ENCODE measurements at places on chromosomes 6 and 20.

GRCh38 chr20:22460231-22460630 is 124.1 kb downstream of the FOXA2 start:
- DNase-seq: no peak

DNA sequence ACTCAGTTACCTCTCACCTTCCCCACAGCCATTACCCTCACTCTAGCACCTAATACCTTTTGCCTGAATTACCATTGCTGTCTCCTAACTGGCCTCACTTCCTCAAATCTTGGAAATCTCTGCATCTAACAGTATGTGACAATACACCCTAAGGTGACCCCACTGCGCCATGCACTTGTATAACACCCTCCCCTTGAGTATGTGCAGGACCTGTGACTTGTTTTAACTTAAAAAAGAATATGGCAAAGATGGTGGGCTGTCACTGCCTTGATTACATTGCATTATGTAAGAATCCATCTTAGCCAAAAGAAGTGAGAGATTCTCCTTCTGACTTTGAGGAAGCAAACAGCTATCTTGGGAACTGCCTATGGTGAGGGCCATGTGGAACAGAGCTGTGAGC is 29.9 kb upstream of the PKHD1 start:
- no peak for DNase-seq

DNA sequence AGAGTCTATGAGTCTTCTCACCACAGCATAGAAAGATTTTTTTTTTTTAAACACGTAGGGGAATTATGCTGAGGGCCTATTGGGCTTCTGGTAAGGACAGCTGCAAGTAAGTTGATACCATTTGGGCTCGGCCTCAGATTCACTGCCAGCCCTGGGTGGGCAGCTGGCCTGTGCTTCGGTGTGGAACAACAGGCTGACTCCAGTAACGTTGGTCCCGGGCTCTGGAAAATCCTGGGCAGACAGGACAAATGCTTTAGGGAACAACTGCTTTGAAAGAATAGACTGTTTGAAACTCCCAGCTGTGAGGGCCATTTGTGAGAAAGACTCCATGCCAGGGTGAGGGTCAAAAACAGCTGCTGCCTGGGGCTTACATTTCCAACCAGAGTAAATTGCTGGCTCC is 366.5 kb downstream of the QKI start:
- no peak for DNase-seq

GRCh38 chr6:18432180-18432579 is 45.0 kb downstream of the RNF144B start:
- DNase-seq: no peak

- DNase-seq: no peak
Measured at GRCh38 chr6:121765060-121765459, 329.6 kb downstream of the GJA1 start.

- no peak for DNase-seq
Measured at GRCh38 chr6:38149531-38149930, 330.0 kb downstream of the ZFAND3 start.

- DNase-seq: no peak
Measured at GRCh38 chr6:68834551-68834950, 199.5 kb downstream of the ADGRB3 start.

DNA sequence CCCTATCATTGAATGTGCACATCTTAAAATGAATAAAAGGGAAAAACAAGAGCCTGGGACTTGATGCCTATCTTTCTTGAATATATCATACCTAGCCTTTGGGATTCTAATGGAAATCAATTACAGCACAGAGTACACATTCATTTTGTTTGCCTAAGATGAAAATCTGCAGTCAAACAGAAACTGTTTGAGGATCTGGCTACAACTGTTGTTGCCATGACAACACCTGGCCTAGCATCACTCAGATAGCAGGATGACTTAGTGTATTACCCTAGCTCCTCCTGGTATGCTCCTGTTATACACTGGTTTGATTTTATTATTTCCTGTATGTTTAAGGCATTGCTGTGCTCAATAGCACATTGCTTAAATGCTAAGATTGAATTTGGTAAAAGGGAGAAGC is 71.5 kb upstream of the LAMP5 start:
- DNase-seq: no peak

- DNase-seq: no peak
Measured at GRCh38 chr6:116580198-116580597, 8.9 kb downstream of the RWDD1 start.

DNA sequence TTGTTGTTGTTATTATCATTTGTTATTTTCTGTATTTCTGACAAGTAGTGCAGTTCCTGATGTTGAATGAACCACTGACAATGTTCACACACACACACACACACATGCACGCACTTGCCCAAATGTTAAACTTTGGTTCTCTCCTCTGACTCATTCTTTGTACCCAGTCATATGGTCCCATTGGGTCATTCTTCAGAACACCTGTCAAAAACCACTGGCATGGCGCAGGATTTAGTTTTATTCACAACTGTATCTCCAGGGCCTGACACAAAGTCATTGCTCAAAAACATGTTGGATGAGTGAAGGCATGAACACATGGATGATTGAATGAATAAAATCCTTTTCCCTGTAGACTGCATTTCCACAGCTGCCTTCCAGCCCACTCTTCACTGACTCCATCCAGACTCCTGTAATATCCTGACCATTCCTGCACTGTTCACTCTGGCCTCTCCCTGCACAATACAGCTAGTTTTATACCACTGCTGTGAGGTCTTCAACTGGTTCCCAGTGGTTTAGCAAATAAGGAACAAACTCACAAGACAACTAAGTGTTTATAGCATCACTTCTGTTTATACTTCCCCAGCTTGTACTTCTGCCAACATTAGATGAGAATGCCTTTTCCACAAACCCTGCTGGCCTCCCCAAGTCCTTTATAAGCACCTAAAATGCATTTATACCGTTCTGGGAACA is 6.9 kb upstream of the CST11 start:
- no peak for DNase-seq

GRCh38 chr20:6533761-6534479 is 233.6 kb upstream of the BMP2 start:
- no peak for DNase-seq

DNA sequence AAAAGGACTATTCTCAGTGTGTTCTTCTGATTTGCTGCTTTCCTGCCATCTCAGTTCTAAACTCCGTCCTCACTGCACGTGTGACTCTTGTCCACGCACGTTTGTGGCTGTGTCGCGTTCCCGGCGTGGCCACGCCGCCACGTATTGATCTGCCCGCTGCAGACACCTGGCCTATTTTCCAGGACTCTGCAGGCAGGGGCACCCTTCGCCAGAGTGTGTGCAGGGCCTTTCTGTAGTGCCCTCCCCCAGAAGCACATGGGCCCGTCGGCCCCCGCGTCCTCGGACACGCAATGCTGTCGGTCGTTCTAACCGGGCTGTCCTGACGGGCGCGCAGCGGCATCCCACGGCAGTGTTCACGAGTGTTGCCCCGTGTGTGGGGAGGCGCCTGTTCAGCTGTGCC is 87.6 kb downstream of the YTHDF1 start:
- no peak for DNase-seq

DNA sequence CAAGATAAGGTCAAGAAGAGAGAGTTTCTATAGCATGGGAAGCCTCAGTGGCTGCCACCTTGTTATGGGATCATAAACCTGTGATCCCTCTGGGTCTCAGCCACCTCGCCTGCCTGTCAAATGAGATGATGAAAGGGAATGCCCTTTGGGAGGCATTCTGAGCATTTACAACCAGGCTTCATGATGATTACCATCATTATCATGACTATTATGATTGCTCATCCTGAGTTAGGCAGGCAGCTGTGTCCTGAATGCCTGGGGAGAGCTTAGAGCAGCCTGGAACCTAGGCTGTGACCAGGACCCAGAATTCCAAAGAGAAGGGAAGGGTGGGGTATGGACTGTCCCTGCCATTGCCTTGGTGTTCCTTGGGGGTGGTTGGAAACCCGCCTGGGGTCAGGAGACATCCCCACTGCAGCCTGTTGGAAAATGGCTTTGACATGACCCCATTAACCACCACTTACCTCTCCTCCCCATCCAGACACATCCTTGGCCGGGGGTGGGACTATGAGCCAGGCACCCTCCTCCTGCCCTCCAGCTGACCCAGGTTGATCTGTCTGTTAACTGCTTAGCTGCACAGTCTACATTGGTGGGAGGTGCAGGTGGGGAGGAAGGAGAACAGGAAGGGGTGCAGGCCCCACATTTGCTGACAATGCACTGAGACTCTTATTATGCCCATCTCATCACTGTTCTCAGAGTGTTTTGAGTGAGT is 51.9 kb downstream of the LRFN2 start:
- no peak for DNase-seq

- DNase-seq: no peak
Measured at GRCh38 chr6:135419162-135419561, 78.4 kb downstream of the AHI1 start.

- no peak for DNase-seq
Measured at GRCh38 chr20:33183312-33183711, 15.4 kb downstream of the BPIFA2 start.

DNA sequence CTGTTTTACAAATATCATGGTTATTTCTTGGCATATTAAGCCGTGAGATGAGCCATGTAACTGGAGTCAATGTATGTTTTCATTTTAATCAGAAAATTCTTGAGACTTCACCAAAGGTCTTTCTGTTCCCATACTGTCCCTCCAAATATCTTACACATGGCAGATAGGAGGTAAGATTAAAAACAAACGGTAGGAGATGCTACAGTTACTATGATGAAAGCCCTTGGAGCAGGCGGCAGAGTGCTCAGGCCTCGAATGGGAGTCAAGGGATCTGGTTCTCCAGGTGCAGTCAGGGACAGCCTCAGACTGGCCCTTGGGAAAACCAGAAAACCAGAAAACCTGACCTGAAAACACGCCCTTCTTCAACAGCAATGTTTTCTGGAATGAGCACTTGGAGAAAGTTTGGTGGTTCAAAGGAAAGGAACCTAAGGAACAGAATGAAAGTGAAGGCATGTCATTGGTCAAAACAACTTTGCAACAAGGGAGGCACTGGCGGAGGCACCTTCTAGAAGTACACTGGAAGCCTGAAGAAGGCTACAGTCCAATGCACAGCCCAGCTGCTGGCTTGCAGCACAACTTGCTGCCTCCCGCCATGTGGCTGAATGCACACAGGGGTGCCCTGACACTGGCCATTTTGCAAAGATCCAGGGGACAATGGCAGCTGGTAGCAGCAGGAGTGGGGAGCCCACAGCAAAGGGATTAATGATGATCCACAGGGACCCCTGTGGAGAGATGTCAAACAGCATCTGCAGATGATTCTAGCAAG is 17.4 kb upstream of the FOXO3 start:
- DNase-seq: no peak

All from glomerular endothelial cell (primary cell).